ENCODE measurements at places on chromosomes 2 and 18.

DNA sequence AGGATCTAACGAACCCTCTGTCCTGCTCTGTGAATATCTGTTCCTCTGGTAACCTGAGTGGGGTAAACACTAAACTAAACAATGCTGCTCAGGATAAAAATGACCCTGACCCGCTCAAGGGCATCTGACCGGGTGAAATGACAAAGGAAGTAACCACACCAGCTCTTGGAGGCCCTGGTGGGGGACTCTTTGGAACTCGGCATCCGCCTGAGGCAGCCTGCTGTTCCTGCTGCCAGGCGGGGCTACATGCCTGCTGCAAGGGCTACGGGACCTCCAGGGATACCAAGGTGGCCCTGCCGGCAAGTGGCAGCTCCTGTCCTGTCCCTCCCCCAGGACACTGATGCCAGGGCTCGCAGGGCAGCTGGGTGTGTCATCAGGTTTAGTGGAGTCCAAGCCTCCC lies 273.3 kb downstream of the HDAC4 start:
- DNase-seq: no peak

DNA sequence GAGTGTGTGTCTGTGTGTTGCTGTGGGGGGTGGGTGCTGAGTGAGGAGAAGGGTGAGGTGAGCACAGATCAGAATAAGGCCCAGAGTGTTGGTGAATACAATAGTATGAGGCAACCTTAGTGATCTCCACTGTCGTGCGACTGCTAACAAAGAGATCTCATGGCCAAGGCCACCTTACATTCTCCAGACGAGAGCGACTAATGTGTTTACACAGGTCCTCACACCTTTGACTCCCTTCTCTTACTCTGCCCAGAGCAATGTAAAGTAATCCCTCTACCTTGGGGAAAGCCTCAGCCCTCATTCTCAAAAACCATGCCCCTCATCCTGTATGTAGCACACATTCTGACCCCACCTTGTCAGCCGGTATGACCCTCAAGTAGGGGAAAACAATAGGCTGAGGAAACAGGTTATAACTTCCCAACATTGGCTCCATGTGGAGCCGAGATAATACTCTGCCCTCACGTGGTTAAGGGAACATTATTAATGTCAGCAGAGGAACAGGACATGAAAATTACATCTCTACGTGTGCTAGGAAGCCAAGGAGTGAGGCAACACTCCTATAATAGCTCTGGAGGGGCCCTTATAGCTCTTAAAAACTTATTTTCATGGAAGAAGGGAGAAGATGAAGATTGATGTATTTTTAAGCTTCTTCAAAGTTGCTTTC lies 323.0 kb upstream of the NT5C1B start:
- no peak for DNase-seq

DNA sequence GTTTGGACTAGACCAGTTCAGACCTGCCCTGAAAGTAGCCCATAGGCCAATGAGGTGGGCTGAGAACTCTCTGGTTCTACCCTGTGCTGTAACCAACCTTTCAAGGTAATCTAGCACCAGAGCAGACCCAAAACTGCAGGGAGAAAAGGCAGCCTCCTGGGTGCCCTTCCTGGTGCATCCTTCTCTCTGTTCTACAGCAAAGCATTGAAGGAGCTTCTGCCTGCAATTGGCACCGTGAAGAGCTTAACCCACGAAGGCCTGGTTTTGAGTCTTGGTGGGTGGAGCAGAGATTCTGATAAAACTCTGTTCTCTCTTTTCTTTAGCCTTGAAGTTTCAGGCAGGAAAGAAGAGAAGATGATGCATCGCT lies 55.5 kb downstream of the LIPG start:
- DNase-seq: no peak

DNA sequence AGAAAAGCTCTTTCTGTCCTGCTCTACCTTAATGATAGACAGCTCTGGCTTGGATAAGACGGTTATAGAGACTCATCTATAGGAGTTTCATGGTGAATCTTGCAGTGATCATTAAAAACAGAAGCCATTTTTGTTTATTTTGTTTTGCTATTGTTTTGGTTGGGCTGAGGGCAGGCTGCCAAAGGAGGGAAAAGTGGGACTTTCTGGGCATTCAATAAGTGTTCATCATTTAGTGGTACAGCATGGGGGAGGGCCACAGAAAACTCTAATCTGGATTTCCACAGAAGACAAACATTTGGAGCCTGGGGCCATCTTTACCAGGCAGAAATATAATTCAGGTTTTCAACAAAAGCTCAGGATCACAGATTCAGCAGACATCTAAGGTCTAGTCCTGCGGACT lies 62.4 kb upstream of the EFEMP1 start:
- DNase-seq: no peak

GRCh38 chr2:169137924-169138323 lies 68.6 kb downstream of the DHRS9 start:
- DNase-seq: no peak

DNA sequence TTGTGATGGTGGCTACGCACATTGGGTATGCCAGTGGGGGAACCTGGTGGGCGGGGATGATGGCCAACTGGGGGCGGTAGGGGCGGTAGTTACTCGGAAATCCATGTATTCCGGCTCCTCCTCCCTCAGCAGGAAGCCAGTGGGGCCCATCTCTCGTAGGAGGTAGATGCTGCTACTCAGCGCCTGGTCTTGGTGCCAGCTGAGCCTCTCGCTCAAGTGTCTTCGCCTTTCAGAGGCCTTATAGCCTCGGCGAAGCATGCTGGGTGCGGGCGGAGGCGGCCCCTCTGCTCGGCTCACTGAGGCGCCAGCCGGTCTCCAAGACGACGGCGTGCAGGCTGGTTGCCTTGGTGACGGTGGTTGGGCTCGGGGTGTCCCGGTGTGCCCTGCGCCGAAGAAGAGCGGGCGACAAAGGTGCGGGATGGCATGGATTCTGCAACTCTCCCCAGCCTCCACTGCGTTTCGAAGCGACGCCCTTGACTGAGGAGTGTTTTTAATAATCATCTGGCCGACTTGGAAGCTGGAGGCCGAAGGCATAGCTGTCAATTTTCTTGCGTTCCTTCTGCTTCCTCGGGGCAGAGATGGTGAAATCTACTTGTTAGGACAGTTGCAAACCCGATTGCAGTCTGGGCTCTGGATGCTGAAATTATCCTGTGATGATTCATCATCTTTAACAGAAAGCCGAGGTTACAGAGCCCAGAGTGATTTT lies at the start of gene ZSWIM2:
Gene ZSWIM2, minus strand, starts transcription at position 298 of the 706 bp plus-strand sequence. Its CDS starts 40 bp downstream, at position 258.
- peak; percentile 79 for DNase-seq

GRCh38 chr2:15935189-15935588 lies 5.2 kb upstream of the MYCN start:
- DNase-seq: no peak

- DNase-seq: peak; percentile 61
Observed at GRCh38 chr2:39994151-39994550, 215.1 kb upstream of the THUMPD2 start.

DNA sequence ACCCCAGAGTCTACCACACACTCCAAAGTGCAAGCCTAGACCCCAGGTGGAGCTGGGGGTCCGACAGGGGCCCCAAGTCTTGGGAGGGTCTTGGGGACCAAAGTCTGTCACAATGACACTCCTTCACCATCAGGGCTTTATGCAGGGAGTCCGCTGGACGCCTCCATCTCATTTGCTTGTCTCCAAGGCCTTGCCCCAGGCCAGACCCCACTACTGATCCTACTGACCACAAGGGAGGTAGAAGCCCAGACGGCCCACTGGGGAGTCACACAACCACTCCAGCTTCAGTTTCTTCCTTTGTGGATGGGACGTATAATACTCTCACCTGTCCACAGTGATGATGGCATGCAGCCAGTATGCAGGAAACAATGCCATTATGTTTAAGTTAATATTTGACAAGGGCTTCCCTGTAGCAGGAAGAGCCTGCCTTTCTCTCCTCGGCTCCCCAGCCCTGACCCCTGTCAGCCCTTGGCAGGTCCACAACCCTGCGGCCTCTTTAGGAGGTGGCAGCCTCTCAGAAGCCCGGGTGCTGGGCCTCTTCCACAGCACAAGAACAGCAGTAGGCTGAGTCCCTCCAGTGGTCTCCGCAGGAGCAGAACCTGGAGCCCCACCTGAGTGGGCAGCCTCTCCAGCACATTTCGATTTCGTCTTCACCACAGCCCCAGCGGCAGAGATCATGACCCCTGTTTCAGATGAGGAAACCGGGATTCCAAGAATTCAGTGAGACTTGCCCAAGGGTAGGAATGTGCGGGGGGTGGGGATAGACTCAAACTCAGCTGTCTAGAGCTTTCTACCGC lies 6.5 kb downstream of the BIN1 start:
- DNase-seq: no peak

- DNase-seq: no peak
Observed at GRCh38 chr2:8304821-8305766, 376.8 kb upstream of the ID2 start.

GRCh38 chr2:28591711-28592335 lies 96.0 kb downstream of the PLB1 start:
- no peak for DNase-seq

- DNase-seq: no peak
Observed at GRCh38 chr18:10453806-10454680, at the start of gene APCDD1. TSS of gene APCDD1 (plus strand) at chr18:10454635. CDS start at chr18:10454982, 347 bp downstream.

DNA sequence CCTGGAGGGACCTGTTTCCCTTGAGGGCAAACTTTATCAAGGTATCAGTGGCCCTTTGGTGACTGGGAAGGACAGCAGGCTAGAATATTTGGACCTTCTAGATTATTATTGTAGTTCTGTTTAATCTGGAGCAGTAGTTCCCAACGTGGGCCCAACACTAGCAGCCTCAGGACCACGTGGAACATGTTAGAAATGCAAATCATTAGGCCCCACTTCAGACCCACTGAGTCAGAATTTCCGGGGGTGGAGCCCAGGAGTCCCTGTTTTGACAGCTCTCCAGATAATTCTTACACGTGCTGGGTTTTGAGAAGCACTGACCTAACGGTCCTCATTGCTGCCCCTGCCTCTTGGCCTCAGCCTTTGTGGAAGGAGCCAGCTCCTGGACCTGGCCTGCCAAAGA lies 25.5 kb upstream of the DYNC2LI1 start:
- no peak for DNase-seq

- DNase-seq: no peak
Observed at GRCh38 chr2:133483181-133483580, 85.1 kb downstream of the NCKAP5 start.

- no peak for DNase-seq
Observed at GRCh38 chr2:223865124-223865523, 27.7 kb upstream of the AP1S3 start.

DNA sequence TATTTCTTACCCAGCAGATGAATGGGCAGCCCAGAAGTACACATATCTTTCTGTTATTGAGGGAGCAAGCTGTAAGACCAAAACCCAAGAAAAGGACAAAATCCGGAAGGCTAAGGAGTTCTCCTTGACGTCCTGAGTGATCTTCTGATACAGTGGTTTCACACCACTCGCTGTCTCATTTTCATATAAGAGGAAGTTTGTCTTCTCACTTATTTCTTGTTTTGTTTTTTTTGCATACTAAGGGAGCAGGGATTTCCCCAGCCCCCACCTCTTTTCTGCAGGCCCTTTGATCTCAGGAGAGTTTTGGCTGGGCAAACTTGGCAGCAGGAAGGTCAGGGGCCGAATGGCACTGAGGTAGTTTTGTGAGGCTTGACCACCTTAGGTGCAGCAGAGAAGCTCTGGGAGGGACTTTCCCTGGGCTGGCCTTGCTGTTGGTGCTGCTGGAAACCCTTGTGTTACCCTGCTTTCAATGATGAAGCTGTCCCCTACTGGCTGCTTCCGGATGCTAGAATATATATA lies 13.3 kb downstream of the CHRNA1 start:
- DNase-seq: no peak

GRCh38 chr18:29003194-29003593 lies 826.3 kb upstream of the CDH2 start:
- no peak for DNase-seq

GRCh38 chr2:101478181-101479001 lies 3.5 kb upstream of the RFX8 start:
- no peak for DNase-seq

GRCh38 chr2:241002275-241003046 lies 4.0 kb downstream of the SNED1 start:
- no peak for DNase-seq

- DNase-seq: no peak
Observed at GRCh38 chr2:129175051-129175450, 804.4 kb upstream of the RAB6C start.

DNA sequence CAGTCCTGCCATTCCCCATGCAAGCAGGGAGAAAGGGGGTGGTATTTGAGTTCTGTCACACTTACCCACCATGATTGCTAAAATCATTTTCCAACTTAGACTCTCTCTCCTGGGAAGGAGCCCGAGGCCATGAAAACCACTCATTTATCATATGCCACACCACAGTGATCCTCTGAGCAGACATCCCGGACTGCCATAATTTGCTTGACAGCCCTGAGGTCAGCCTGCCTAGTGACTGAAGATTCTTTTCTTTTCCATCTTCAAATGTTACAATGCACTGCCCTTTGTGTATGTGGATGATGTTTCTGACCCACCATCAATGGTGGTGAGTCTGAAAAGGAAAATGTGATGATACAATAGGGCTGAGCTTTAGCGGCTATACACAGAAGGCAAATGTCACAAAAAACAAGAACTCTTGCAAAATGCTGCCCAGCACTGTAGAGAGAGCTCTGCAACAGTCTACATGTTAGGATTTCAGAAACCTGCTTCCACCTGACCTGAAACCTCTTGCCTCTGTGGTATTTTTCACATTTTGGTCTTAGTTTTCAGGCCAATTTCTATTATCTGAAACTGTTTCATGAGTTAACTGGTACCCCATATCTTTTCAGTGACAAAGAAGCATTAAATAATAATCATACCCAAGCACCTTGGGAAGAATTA lies 272.8 kb downstream of the ZNF385B start:
- DNase-seq: no peak

DNA sequence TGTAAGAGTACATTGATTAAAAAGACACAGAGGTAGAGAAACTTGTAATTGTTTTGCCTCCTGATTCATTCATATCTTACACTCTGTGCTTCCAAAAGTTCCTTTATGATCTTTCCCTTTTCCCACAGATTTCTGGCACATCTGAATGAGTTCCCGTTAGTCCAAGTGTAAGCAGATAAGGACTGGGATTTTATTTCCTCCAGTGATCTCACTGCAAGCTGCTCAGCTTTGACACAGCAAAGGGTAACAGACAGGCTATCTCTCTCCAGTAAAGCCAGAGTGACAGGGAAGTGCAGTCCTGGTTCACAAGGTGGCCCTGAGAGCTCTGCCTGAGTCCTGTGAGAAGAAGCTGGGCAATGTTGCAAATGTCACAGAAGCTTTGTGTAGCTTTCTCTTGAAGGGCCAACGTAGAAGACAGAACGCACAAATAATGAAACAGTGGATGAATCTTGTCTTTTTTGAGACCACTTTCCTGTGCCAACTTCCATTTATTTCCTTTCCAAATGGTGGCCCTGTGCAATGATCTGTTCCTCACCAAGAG lies 32.5 kb upstream of the KCNE4 start:
- DNase-seq: no peak

- no peak for DNase-seq
Observed at GRCh38 chr2:151552287-151552686, 142.6 kb downstream of the RIF1 start.

GRCh38 chr2:231429901-231430300 lies 34.4 kb downstream of the NCL start:
- DNase-seq: no peak

All from non-pigmented ciliary epithelial cell (primary cell).